ENCODE measurements at places on chromosomes 2 and 18.

DNA sequence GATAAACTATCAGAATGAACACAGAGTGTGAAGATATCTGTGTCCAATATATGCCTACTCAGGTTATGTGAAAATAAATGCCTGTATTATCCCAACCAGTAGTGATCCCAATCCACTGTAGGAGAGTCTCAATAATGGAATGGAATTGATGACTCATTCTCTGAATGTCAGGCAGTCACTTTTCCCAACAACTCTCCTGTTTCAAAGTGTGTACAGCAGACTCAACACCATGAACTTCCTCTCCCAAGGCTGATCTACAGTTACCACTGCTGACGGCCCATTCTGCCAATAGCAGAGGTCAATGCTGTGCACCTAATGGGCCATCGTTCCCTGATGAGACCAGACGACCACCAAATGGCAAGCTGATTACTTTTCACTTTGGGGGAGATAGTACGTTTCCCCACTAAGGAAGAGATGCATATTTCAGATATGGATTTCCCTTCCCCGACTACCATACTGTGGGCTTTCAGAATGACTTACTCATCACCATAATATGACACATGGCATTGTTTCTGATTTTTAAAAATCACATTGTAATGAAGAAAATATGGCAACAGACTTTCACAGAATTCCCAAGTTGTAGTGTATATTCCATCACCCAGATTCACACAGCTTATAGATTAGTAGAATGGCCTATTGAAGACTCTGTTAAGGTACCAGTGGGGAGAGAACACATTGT lies 601.7 kb upstream of the VRK2 start:
- DNase-seq: no peak

GRCh38 chr18:10546557-10547300 lies 20.9 kb downstream of the NAPG start:
- no peak for DNase-seq

- DNase-seq: no peak
Observed at GRCh38 chr2:231985823-231986261, 24.3 kb downstream of the DIS3L2 start.

- no peak for DNase-seq
Observed at GRCh38 chr2:219718066-219718465, 90.6 kb downstream of the SLC4A3 start.

GRCh38 chr2:168948621-168949212 lies 47.6 kb downstream of the G6PC2 start:
- no peak for DNase-seq

GRCh38 chr2:221642447-221642846 lies 70.3 kb upstream of the EPHA4 start:
- DNase-seq: no peak

DNA sequence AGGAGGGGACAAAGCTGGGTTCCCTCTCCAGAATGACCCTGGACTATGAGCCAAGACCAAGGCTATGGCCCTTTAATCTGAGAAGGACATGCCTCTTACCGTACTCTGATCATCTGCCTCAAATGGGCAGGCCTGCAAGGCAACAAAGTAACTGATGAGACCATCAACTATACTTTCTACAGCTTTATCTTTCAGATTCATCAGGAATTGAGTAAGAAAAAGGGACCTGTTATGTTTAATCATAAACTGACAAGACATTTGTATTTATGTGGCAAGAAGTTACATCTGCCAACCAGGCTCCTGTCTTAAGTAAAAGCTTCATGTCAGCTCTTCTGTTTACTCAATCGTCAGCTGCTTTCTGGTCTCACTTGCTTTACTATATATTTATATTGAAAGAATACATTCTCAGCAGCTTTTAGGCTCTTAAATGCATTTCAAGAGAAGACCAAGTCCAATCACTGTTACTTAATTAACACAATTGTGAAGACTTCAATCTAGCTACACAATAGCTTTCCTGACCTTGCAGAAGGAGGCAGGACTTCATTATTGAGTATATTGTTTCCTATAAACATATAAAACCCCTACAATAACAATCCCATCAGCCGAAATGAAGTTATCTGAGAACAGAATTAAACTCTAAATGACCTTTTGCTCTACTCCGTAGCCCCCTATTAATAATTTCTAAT lies 163.8 kb downstream of the ETAA1 start:
- no peak for DNase-seq

DNA sequence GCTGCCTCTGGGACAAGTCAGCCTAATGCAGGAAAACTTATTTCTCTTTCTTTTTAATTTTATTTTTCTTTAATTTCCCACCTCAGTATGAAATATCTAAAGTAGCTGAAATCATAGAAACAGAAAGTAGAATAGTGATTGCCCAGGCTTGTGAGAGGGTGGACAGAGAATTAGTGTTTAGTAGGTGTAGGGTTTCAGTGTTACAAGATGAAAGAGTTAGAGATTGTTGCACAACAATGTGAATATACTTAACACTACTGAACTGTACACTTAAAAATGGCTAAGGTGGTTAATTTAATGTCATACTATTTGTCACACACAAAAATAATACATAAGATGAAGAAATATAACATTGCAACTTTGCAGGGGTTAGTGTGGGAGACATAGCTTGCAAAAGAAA lies 80.8 kb downstream of the NAT8 start:
- no peak for DNase-seq

- no peak for DNase-seq
Observed at GRCh38 chr18:45916302-45916701, 50.8 kb downstream of the EPG5 start.

GRCh38 chr2:74414441-74414840 lies 7.0 kb downstream of the C2orf81 start:
- DNase-seq: no peak

- no peak for DNase-seq
Observed at GRCh38 chr18:27312153-27312552, 127.0 kb upstream of the CHST9 start.

DNA sequence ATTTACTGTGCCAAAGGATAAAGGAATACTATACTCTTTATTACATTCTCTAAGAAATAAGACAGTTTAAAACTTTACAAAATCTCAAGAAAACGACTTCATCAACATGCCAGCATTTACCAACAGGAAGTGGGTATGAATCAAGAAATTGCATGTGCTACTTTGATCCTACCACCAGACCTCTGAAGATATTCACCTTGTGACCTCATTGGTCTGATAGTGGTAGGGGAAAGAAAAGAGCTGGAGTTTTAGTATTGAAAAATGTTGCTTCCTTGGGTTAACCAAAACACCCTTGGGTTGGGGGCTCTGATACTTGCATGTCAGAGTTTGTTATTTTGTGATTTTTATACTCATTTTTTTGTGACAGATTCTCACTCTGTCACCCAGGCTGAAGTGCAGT lies 84.1 kb upstream of the LPIN2 start:
- DNase-seq: no peak

- DNase-seq: no peak
Observed at GRCh38 chr18:45412577-45412976, 202.7 kb upstream of the SLC14A2 start.

DNA sequence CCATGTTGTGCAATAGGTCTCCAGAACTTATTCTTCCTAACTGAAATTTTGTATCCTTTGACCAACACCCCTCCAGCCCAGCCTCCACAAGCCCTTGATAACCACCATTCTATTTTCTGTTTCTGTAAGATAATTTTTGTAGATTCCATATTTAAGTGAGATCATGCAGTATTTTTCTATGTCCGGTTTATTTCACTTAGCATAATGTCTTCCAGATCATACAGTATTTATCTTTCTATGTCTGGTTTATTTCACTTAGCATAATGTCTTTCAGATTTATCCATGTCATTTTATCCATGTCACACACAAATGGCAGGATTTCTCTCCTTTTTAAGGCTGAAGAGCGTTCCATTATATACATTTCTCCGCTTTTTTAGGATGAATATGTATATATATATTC lies 24.4 kb upstream of the ONECUT2 start:
- no peak for DNase-seq

- no peak for DNase-seq
Observed at GRCh38 chr2:36088716-36089328, 266.8 kb upstream of the CRIM1 start.

GRCh38 chr2:23111263-23111662 lies 273.7 kb upstream of the KLHL29 start:
- no peak for DNase-seq

DNA sequence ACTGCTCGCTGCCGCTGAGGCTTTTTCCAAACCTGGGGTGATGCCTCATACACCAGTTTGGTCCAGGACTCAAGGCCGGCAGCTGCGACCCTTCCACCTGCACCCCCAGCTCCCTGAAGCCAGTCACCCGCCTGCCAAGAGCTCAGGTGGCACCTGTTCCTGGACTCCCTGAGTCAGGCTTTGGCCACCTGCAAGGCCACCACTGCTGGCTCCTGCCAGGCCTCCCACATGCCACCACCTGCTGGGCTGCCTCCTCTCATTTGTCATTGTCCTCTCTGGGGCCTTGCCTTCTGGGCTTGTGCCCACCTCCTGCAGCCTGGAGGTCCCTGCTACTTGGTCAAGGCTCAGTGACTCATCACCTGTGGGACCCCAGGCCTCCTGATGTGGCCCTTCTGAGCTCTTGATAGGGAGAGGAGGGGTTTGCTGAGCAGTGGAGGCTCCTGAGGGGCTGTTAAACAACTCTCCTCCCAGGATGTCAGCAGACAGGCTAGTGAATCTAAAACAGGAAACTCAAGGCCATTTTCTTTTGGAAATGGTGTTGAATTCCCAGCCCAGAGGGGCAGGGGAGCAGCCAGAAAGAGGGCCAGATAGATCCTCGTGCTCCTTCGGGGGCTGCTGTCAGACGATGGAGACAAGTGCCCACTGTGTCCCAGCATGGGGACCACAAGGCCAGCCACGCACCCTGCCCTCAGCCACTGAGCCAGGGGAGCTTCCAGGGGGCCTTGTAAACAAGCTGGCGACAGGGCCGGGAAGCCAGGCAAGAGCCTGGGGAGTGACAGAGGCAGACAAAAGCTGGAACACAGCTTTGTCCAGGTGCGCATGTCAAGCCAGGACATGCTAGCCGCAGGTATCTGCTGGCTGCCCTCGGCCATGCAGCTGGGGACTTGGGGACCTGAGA lies 416.8 kb downstream of the LRATD1 start:
- no peak for DNase-seq

DNA sequence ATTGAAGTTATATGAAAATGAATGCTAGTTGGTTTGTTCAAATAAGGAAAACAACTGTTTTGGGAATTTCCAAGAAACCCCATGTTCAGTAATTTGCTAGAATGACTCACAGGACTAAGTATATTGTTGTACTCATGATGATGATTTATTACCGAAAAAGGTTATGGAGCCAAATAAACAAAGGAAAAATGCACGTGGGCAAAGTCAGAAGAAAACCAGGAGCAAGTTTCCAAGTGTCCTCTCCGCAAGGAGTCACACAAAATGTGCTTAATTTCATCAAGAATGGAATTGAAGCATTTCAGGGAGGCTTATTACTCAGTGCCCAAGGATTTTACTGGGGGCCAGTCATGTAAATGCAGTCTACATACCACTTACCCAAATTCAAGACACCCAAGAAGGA lies 1652.4 kb upstream of the TMEFF2 start:
- no peak for DNase-seq

DNA sequence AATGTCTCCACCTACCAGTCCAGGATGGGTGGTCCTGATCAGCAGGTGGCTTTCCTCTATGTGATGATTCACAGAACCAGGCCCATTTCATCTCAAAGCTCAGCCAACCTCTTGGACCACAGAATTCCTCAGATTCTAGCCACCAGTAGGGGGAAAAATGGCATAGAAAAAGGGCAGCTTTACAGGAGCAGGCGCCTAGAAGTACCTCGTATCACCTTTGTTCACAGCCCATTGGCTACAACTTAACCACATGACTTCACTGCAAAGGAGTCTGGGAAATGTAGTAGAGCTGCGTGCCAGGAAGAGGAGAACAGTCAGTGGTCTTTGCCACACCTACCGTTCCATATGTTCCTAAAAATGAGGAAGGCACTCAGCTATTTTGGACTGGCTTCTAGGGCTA lies 62.8 kb upstream of the DTNA start:
- DNase-seq: no peak

- no peak for DNase-seq
Observed at GRCh38 chr2:239329284-239329971, 71.4 kb downstream of the HDAC4 start.

DNA sequence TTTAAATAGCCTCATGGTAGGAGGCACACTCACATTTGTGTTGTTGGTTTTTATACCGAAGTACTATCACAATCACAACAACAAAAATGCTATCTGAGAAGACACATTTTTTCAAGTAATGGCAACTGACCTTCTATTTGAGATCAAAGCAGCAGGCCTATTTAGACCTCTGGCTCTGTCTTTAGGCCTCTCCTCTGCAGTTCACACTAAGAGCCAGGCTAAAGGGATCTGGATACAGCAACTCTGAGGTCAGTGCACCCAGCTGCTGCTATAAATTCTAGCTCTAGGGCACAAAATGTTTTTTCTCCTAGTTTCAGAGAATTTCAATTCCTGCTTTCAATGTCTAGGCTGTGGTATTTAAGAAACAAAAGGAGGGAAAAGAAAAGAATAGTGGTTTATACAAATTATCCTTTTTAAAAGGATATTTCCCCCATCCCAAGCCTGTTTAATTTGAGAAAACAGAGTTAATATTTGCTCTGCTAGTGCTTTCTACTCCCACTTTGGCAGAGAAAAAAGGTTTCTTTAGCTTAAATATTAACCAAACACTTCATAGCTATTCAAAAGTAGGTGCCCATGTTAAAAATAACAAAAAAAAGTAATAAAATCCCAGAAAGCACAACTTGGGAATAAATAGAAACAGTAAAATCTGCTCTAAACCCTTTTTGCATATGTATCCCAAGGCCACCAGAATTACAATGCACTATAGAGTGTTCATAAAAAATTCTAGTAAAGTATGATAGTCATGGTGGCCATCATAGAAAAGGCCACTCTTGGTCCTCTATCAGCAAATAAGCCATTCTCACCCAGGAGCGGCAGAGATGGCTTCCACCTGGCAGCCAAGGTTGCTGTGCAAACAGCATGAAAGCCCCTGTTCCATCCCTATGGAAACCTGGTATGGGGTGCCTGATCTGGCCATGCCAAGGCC lies 293.6 kb upstream of the SESTD1 start:
- no peak for DNase-seq

GRCh38 chr2:185802926-185803325 lies 64.3 kb downstream of the FSIP2 start:
- no peak for DNase-seq

DNA sequence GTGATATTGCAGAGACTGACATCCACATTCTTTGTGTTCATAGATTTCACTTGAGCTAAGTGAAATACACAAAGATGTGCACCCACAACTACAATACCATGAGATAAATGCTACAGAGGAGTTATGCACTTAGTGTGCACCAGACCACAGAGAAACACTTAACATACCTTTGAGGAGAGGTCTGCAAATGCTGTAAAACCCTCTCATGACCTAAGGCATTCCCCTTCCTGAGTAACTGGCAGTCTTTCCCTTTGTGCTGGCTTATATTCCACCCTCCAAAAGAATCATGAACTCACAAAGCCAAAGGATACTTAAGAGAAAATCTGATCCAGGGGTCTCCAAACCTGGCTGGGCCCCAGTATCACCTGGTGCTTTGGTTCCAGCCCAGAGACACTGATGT lies 16.2 kb downstream of the NXPH2 start:
- DNase-seq: no peak

GRCh38 chr2:202278944-202279343 lies 13.4 kb downstream of the NOP58 start:
- no peak for DNase-seq

GRCh38 chr2:150467621-150467963 lies 19.9 kb downstream of the RND3 start:
- no peak for DNase-seq

- DNase-seq: no peak
Observed at GRCh38 chr18:681985-682384, 24.5 kb downstream of the TYMS start.

Data from stimulated activated CD4-positive, alpha-beta T cell treated with anti-CD3 and anti-CD28 coated beads, TNF-alpha, amount 100 ng/mL, for 1 hour (primary cell).